Ascending aorta (tissue), 2 donors: ENCODE measurements at places on chromosomes 7 and 10. TPM values are rescaled to one million over a fixed set of nuclear protein-coding genes. Genes with fewer than 3 reads are reported as not detected.
A peak's percentile ranks its signal among the peaks of the same experiment; 100 is the strongest.

The WNT8B gene
- not detected for total RNA-seq

The LYZL2 gene
- not detected for total RNA-seq

The SPDYE9 gene
- total RNA-seq, result not detected

The MYL7 gene
- not detected for total RNA-seq

DNA sequence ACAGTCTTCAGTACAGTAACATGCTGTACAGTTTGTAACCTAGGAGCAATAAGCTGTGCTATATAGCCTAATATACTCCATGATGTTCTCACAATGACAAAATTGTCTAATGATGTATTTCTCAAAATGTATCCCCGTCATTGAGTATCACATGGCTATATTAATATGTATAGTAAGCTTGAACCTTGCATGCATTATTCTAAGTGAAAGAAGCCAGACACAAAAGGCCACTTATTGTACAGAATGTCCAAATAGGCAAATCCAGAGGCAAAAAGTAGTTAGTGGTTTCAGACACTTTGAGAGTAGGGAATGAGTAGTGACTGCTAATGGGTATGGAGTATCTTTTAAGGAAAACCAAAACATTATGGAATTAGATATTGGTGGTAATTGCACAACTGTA, 545.1 kb downstream of the ATRNL1 start:
- H3K27me3 ChIP-seq, result no peaks in the 10 kb centered on the region
- H3K36me3 ChIP-seq, result no peaks in the 10 kb centered on the region
- H3K4me1 ChIP-seq, result no peaks in the 10 kb centered on the region
- DNase-seq, result no peak

DNA sequence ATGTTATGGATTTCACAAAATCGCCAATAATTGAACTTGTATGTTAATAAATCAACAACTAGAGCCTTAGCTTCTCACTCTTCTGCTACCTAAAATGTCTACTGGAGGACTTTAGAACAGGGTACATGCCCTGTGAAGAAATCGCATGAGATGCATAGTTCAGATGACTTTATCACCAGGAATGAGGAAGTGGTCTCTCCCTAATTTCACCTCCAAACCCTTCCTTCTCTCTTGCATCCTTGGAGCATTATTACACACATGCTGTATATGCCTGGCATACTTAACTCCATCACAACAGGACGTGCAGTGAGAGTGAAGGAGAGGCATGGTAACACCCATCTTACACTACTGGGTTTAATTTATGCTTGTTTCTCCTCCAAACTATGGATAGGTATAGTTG, 27.8 kb downstream of the RHEB start:
- H3K27me3 ChIP-seq, result no peaks in the 10 kb centered on the region
- H3K4me1 ChIP-seq, result no peaks in the 10 kb centered on the region
- DNase-seq, result no peak
- H3K36me3 ChIP-seq, result no peaks in the 10 kb centered on the region
- H3K27ac ChIP-seq, result no peak overlapping the region

- no peaks in the 10 kb centered on the region for H3K4me1 ChIP-seq
- no peak overlapping the region for H3K4me3 ChIP-seq
- DNase-seq, result no peak
Measured at GRCh38 chr10:68435803-68436202, 28.7 kb upstream of the RUFY2 start.

GRCh38 chr7:136859803-136860202, 8.6 kb upstream of the CHRM2 start:
- H3K27me3 ChIP-seq, result no peaks in the 10 kb centered on the region
- no peak overlapping the region for H3K27ac ChIP-seq
- H3K4me3 ChIP-seq, result no peak overlapping the region
- DNase-seq, result no peak
- H3K4me1 ChIP-seq, result no peaks in the 10 kb centered on the region

GRCh38 chr7:84137812-84138211, 56.8 kb downstream of the SEMA3A start:
- no peak for DNase-seq
- no peak overlapping the region for H3K4me3 ChIP-seq
- H3K4me1 ChIP-seq, result no peaks in the 10 kb centered on the region
- H3K27me3 ChIP-seq, result no peaks in the 10 kb centered on the region
- H3K36me3 ChIP-seq, result no peaks in the 10 kb centered on the region

- H3K4me3 ChIP-seq, result no peak overlapping the region
- no peak for DNase-seq
- no peak overlapping the region for H3K27ac ChIP-seq
- no peaks in the 10 kb centered on the region for H3K36me3 ChIP-seq
Measured at GRCh38 chr7:71488308-71488707, 356.4 kb downstream of the GALNT17 start.

GRCh38 chr7:130418306-130418705, 22.5 kb downstream of the CEP41 start:
- H3K4me1 ChIP-seq, result no peaks in the 10 kb centered on the region
- H3K27me3 ChIP-seq, result no peaks in the 10 kb centered on the region
- H3K27ac ChIP-seq, result no peak overlapping the region
- no peaks in the 10 kb centered on the region for H3K36me3 ChIP-seq
- no peak for DNase-seq
- no peak overlapping the region for H3K4me3 ChIP-seq

GRCh38 chr7:24349339-24349738, 65.3 kb downstream of the NPY start:
- no peak for DNase-seq
- no peaks in the 10 kb centered on the region for H3K4me1 ChIP-seq
- no peaks in the 10 kb centered on the region for H3K27me3 ChIP-seq
- H3K27ac ChIP-seq, result no peak overlapping the region
- no peaks in the 10 kb centered on the region for H3K36me3 ChIP-seq

DNA sequence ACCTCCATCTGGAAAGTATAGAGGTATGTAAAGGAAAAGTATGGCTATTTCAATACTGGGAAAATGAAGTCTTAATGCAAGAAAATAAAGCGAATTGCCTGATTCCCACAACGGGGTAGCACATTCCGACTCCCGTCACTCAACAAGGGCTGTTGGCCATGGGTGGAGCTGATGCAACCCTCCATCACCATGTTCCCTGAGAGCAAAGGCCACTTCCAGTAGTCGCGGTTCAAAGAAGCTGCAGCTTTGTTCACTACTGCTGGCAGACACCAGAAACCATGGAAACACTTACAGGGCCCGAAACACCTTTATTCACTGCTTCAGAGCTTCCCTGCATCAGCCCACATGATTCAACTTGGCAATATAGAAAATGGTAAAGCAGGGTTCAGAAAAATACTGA, 44.0 kb downstream of the TMEM26 start:
- H3K4me3 ChIP-seq, result no peak overlapping the region
- DNase-seq, result no peak
- no peaks in the 10 kb centered on the region for H3K36me3 ChIP-seq
- peak overlapping the region; percentile 37 for H3K27ac ChIP-seq

DNA sequence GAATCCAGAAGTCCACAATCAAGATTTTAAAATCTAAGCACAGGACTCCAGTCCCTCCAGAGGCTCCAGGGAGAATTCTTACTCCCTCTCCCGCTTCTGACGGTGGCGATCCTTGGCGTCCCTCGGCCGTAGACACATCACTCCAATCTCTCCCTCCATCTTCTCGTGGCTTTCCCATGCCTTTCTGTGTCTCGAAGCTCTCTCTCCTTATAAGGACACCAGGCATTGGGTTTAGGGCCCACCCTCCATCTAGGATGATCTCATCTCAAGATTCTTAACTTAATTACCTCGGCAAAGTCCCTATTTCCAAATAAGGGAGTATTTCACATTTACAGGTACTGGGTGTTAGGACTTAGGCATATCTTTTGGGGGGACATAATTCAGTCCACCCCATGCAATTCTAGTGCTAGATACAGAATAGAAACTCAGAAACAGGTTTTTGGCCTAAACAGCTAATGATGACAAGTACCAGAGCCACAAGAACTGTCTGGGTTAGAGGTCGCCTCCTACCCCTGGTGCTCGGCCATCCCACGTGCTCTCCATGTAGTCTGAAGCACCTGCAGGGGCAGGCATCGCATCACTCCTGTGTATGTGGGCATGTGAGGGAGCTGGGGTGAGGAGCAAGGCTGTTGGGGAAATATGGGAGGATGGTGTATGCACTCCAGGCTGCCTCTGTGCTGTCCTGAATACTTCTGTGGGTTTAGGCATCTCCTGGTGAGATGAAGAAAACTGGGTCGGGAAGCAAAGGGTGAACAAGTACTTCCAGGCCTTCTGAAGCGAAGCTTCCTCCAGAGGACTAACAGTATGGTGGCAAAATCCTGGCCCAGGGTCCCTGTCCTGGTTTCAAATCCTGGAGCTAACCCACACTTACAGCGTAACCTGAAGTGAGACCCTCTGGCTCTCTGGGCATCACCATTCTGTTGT, 298.3 kb upstream of the ZMIZ1 start:
- DNase-seq, result no peak
- no peaks in the 10 kb centered on the region for H3K27me3 ChIP-seq
- peak overlapping the region; percentile 65 for H3K27ac ChIP-seq

- H3K36me3 ChIP-seq, result no peaks in the 10 kb centered on the region
- no peak for DNase-seq
- no peaks in the 10 kb centered on the region for H3K27me3 ChIP-seq
- no peaks in the 10 kb centered on the region for H3K4me1 ChIP-seq
Measured at GRCh38 chr10:92200564-92200963, 90.3 kb downstream of the CPEB3 start.

GRCh38 chr7:35697414-35698175, 2.7 kb upstream of the HERPUD2 start:
- no peak for DNase-seq
- peaks cover 3% of the 10 kb centered on the region for H3K4me1 ChIP-seq
- H3K4me3 ChIP-seq, result no peak overlapping the region
- no peaks in the 10 kb centered on the region for H3K36me3 ChIP-seq
- no peak overlapping the region for H3K27ac ChIP-seq

GRCh38 chr7:92589056-92589455, 1.1 kb downstream of the FAM133B start:
- peak overlapping the region; percentile 86 for H3K27ac ChIP-seq
- H3K27me3 ChIP-seq, result no peaks in the 10 kb centered on the region
- no peaks in the 10 kb centered on the region for H3K4me1 ChIP-seq
- DNase-seq, result no peak

GRCh38 chr10:1267568-1267967, 211.4 kb downstream of the WDR37 start:
- no peak overlapping the region for H3K4me3 ChIP-seq
- H3K4me1 ChIP-seq, result no peaks in the 10 kb centered on the region
- no peaks in the 10 kb centered on the region for H3K36me3 ChIP-seq
- no peaks in the 10 kb centered on the region for H3K27me3 ChIP-seq
- DNase-seq, result no peak

GRCh38 chr10:7433861-7434260, 23.0 kb upstream of the SFMBT2 start:
- no peaks in the 10 kb centered on the region for H3K36me3 ChIP-seq
- no peak overlapping the region for H3K27ac ChIP-seq
- DNase-seq, result no peak
- H3K4me3 ChIP-seq, result no peak overlapping the region
- H3K4me1 ChIP-seq, result no peaks in the 10 kb centered on the region

DNA sequence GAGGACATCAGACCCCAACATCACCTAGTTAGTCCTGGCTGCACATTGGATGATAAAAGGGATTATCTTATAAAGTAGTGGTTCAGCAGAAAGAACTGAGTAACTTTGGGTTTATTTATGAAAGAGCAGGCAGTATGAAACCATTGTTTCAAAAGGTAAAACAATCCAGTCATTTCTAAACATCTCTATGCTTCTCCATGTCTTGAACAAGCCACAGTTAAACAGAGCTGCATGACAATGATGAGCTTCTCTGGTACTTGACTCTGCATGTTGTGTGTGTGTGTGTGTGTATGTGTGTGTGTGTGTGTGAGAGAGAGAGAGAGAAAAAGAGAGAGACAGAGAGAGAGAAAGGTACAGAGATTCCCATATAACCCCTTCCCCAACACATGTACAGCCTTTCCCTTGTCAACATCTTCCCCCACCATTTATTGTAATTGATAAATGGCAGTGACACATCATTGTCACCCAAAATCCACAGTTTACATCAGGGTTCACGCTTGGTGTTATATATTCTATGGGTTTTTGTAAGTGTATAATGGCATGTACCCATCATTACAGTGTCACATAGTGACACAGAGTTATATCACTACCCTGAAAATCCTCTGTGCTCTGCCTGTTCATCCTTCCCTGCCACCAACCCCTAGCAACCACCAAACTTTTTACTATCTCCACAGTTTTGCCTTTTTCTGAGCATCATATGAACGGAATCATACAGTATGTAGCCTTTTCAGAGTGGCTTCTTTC, 32.8 kb upstream of the SLC18A3 start:
- H3K27ac ChIP-seq, result no peak overlapping the region
- no peak for DNase-seq
- H3K36me3 ChIP-seq, result no peaks in the 10 kb centered on the region
- no peaks in the 10 kb centered on the region for H3K27me3 ChIP-seq
- H3K4me3 ChIP-seq, result no peak overlapping the region

DNA sequence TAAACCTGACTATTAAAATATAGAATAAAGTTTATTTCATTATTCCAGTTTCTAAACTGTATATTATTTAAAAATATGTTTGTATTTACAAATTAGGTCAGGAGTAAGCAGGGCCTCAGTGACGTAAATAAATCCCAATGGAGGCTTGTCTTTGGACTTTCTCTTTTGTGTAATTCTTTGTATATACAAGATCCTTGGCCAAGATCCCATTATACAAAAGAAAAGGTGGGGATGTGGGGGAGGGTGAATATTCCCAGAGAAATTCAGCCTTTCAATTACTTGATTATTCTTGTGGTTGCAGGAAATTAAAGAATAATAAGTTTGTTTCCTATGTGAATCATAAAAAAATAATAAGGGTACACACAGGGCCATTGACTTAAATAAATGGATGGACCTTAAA, 178.7 kb upstream of the PRPS1L1 start:
- H3K36me3 ChIP-seq, result no peaks in the 10 kb centered on the region
- no peak overlapping the region for H3K4me3 ChIP-seq
- H3K27me3 ChIP-seq, result no peaks in the 10 kb centered on the region
- DNase-seq, result no peak

DNA sequence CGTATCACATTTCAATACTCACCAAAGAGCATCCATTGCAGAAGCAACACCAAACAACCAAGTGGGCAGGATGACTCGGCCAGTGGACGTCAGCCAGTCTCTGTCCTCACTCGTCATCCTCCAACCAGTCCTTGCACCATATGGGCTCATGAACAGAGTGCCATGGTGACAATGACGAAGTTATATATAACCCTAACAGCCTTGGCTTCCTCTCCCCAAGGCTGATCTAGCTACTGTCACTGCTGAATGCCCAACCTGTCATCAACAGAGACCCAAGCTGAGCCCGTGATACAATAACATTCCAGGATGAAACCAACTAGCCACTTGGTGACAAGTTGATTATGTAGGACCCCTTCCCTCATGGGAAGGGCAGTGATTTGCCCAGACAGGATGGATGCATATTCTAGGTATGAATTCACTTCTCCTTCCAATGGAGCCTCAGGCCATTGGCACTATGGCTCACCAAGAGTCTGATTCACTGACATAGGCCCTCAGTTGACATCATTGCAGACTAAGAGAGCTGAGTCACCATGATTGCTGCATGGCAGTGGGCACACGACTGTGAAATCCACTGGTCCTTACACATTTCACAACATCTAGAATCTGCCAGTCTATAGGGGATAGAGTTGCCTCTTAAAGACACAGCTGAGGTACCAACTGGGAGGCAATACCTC, 26.3 kb upstream of the PPIF start:
- H3K4me3 ChIP-seq, result no peak overlapping the region
- peaks cover 3% of the 10 kb centered on the region for H3K4me1 ChIP-seq
- no peak overlapping the region for H3K27ac ChIP-seq
- DNase-seq, result no peak
- no peaks in the 10 kb centered on the region for H3K36me3 ChIP-seq
